ENCODE measurements at places on chromosomes 2 and 18.

GRCh38 chr2:111034606-111035005 is 86.1 kb upstream of the BCL2L11 start:
- no peak for DNase-seq

- no peak for DNase-seq
These were observed 313.2 kb downstream of the NR4A2 start for GRCh38 chr2:156019341-156019740.

DNA sequence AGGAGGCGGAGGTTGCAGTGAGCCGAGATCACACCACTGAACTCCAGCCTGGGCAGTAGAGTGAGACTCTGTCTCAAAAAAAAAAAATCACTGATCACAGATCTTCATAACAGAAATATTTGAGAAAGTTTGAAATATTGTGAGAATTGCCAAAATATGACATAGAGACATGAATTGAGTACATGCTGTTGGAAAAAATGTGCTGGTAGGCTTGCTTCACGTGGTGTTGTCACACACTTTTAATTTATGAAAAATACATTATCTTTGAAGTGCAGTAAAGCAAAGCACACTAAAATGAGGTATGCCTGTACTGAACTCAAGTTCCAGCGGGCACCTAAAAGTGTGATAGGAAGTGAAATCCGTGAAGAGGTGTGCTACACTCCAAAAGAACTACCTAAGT is 152.6 kb downstream of the TMEFF2 start:
- no peak for DNase-seq

DNA sequence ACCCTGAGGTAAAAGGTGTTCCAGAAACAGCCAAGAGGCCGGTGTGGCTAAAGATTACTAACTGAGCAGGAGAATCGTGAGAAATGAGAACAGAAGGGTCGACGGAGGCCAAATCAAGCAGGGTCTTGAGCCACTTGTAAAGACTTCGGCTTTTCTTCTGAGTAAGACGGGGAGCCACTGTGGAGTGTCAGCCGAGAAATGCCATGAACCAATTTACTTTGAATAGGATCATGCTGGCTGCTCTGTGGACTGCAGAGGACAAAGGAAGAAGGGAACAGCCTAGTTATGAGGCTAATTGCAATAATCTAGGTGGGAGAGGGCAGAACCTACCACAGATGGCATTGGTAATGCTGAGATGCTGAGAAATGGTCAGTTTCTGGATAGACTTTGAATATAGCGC is 16.8 kb downstream of the VIT start:
- no peak for DNase-seq

DNA sequence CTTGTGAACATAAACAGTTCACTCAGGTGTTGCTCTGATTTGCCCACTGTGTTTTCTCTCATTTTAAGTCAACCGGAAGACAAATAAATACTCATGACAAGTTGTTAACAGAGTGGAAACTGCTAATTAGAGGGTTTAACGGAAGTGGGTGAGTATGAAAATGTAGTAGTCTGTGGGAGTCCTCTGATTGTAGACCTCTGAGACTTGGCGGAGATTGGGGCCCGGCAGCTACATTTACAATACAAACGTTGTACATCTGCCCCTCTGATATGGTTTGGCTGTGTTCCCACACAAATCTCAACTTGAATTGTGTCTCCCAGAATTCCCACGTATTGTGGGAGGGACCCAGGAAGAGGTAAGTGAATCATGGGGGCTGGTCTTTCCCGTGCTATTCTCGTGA is 107.3 kb upstream of the FAM98A start:
- no peak for DNase-seq

GRCh38 chr18:22606563-22607283 is 189.0 kb upstream of the CTAGE1 start:
- no peak for DNase-seq

- DNase-seq: no peak
These were observed 11.3 kb upstream of the FSHR start for GRCh38 chr2:49165662-49166061.
